ENCODE measurements at places on chromosomes 16 and 17.
A peak's percentile ranks its signal among the peaks of the same experiment; 100 is the strongest.

- no peak for DNase-seq
Observed at GRCh38 chr17:10357768-10358167, 15.0 kb downstream of the MYH13 start.

GRCh38 chr17:7837408-7838088, 3.5 kb downstream of the KDM6B start:
- DNase-seq: no peak

DNA sequence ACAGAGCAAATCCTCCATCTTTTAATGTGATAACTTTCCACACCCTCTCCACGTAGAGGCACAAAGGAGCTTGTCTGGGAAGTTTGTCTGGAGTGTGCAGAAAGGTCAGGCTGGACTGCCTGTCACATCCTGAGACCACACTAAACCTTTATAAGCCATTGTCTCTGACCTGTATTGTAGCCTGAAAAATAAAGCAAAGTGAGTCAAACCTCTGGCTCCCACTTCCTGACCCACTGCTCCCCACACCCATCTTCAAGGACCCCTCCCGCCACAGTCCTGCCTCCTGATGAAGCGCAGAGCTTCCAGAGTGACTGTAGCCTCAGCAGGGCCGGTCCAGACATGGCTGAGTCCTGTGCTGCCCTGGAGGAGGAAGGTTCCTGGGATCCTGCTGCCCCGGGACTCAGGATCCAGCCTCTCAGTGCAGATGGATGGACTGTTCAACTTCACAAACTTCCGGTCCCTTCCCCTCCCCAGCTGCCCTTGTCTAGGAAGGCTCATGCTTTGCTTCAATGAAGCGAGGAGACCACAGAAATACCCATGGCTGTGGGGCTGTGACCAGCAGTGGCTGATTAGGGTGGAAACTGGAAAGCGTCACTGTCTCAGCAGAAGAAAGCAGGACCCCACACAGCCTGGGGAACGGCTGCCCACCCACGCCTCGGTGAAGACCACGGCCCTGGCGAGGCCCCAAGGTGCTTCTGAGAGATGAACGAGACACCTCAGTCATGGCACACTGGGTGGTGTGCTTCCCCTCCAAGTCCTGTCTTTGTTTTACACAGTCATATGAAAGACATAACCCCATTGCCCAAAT, 30.9 kb upstream of the CLEC18B start:
- no peak for DNase-seq

DNA sequence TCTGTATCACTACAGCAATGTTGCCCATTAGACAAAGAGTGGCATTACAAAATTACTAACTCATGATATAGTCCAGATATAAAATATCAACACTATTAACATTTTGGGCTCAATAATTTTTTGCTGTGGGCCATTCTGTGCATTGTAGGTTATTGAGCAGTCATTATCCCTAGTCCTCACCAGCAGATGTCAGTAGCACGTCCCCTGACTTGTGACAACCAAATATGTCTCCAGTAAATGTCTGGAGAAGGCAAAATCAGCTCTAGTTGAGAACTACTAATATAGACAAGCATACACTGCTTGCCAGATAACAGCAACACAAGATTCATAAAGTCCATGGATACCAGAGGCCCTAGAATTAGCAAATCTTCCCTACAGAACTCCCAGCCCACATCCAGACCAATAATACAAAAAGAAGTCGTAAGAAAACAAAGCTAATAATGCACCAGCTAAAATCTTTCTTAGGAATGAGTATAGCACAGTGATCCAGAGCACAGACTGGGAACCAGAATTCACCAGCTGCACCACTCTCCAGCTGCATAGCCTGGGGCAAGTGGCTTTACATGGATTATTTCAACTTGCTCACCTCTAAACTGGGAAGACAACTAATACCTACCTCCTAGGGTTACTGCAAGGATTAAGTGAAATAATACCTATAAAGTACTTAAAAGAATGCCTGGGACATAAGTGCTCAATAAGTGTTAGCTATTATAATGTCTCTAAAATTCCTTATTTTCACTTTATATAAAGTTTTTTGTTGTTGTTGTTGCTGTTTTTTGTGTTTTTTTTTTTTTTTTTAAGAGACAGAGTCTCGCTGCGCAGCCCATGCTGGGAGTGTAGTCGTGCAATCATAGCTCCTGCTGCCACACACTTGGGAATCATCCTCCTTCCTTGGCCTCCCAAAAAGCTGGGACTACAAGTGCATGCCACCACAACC, 23.7 kb downstream of the HELZ start:
- DNase-seq: no peak

- DNase-seq: no peak
Observed at GRCh38 chr16:15055141-15056053, 477 bp downstream of the NTAN1 start.

DNA sequence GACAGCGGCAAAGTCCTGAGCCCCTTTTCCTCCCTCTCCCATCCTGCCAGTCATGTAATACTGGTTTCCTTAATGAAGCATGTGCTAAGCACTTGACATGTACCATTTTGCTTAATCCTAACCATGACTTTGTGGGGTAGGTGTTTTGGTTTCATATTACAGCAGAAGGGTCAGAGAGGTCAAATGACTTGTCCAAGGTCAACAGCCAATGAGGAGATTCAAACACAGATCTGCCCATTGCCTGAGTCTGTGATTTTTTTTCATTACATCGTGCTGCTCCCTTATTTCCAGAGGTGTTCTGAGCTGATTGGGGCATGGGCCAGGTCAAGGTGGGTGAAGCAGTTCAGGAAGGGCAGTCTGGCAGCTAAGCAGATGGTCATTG, 17.6 kb upstream of the PHF12 start:
- no peak for DNase-seq

DNA sequence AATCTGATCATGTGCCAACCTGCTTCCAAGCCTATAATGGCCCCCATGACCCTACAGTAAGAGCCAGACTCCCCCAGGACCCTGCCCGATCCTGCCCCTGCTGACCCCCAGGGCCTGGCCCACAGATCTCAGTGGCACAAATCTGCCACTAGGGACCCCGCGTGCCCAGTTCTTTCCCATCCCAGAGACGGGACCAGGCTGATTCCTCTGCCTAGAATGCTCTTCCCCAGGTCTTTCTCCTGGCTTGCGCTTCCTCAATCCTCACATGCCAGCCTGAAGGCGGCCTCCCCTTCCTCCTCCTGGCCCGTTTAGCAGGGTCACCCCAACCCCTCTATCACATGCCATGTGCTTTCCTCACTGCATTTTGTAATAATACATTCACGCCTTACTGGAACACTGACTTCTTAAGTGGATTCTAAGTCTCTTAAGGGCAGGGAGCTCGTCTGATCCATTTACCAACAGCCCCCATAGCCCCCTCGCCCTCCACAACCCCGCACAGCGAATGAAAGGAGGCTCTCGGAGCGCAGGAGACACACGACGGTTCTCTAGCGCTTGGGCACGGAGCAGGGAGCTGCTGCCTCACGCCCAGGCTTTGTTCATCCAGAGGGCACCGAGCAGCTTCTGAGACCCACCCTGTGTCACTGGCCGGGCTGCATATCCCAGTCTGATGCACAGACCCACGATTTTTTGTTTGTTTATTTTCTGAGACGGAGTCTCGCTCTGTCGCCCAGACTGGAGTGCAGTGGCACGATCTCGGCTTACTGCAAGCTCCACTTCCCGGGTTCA, 1.2 kb downstream of the TRIM65 start:
- DNase-seq: no peak

DNA sequence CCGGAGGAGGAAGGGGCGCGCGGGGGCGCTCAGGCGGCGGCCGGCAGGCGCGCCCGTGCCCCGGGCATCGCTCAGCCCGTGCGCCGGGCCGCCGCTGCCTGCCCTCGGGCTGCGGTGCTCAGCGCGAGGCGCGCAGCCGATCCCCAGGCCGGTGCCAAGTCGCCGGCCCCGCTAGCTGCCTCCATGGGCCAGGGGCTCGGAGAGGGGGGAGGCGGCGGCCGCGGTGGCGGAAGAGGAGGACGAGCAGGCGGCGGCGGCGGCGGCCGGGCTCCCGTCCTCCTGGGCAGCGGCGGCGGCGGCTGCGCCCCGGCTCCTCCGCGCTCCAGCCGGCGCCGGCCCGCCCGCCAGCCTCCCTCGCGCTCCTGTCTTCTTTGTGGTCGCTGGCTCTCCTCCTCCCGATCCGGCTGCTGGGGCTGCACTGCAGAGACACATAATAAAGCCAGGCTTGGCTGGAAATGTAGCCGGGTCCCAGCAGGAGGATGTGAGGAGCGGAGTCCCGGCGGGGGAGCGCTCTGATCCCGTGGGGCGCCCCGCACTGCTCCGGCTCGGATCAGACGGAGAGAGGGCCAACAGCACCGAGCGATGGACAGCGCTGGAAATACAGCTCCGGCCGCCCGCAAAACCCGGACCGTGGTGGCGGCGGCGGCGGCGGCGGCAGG, 889 bp upstream of the ZNF423 start:
- DNase-seq: no peak

DNA sequence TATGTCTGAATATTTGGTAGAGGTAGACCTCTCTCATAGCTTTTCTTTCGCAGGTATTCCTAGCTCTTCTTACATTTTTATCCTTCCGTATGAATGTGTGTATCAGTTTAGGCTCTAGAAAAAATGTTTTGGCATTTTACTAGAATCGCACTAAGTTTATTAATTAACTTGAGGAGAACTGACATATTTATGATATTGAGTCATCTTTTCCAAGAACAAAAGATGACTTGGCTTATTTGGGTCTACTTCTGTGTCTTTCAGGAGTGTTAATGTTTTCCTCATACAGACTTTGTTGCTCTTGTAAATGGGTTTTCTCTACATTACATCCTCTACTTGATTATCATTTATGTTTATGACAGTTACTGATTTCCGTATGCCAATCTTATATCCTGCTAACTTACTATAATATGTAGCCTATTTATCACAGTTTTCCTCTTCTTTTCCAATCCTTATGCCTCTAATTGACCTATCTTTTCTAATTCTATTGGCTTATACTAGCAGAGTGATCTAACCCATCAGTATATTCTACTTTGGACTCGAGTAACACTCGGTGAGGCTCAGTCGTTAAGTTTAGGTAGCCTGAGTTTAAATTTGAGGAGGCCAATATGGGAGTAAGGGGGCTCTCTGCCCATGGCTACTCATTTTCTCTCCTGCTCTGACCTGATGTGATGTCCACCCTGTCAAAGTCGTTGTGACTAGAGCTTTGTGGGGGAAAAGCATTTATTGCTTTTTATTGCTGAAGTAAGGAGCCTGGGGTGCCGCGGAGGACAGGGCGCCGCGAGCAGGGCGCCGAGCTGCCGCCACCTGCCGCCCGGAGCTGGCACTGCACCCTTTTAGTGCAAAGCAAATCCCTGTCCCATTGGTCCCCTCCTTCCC, 20.0 kb downstream of the ST6GALNAC1 start:
- no peak for DNase-seq

- DNase-seq: no peak
Observed at GRCh38 chr17:35953720-35954119, 10.2 kb upstream of the LYZL6 start.

DNA sequence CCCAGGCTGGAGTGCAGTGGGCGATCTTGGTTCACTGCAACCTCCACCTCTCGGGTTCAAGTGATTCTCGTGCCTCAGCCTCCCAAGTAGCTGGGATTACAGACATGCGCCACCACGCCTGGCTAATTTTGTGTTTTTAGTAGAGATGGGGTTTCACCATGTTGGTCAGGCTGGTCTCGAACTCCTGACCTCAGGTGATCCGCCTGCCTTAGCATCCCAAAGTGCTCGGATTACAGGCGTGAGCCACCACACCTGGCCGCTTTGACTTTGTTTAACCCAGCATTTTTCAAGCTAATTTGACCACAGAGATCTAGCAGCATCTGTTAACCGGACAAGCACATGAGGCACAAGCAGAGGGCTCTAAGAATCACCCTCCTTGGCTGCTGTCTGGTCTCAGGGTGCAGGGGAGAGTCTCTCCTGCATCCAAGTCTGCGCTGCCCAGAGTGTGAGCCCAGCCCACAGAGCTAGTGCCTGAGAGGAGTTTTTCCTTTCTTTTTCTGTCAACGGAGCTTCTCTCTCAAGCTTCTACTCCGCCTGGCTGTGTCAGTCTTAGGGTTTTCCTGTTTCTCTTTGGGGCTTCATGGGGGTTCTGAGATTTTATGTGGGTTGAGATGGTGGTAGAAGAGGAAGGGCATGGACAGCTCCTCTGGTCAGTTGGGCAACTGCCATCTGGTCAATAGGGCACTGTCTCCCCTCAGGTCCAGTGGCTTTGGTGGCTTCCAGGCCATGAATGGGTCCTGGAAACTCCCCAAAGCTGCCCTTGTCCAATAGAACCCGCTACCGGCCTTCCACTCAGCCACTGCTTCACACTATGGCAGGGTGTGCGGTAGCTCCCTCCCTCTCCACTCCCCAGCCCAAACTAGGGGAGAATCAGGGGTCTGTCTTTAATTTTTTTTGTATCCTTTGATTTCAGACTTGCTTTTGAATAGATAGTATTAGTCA, 59.6 kb downstream of the TNFRSF13B start:
- no peak for DNase-seq

- no peak for DNase-seq
Observed at GRCh38 chr16:22948603-22949368, 134.8 kb downstream of the HS3ST2 start.

DNA sequence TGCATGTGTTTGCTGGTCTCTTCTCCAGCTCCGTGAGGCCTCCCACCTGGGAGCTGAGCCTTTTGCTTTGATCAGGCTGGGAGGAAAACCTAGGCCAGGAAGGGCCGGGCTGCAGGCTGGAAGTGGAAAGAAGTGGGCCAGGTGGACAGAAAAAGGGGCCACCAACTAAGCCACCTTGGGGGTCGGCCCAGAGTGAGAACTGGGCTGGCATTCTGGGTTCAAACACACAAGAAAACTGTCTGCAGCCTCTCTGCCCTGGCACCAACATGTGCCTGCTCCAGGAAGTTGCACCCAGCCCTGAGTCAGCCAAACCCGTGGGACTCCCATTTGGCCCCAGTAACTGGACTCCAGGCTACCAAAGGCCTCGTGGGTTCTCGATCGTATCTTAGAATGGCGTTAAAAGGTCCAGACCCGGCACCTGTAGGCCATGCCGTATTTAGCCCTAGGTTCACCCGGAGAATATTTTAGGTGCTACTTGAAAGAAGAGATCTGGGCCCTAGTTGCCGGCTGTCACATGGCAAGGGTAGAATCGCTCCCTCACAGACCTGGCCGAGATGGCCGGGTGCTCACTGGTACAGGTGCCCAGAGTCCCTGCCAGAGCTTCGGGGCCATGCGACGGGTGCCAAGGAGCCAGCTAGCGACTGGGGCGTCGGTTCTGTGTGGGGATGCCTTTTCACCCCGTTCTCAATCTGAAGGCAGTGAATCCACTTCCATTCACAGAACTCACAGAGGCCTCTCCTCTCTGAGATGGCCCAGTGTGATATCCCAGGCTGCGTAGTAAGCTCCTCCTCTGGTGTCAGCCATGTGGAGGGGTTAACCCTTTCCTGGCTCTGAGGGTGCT, 236.6 kb downstream of the MRTFB start:
- no peak for DNase-seq

GRCh38 chr16:63461248-63461841, 1425.1 kb upstream of the CDH8 start:
- DNase-seq: peak; percentile 31

- DNase-seq: no peak
Observed at GRCh38 chr17:80750263-80750662, 205.6 kb downstream of the RPTOR start.

DNA sequence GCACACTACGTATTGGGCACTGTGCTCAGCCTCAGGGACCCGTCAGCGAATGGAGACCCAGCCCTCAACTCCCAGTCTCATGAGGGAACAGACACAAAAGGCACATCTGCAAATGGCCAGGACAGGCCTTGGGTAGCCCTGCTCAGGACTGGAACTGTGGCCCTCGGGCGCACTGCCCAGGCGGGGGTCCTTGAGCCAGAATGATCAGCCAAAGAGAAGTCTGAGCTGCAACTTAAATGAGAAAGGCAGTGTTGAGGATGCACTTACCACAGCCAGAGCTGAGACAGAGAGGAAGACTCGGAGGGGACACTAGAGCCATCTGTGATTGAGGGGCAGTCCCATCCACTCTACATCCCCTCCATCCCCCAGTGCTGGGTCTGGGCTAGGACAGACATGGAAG, 117.3 kb downstream of the C16orf95 start:
- DNase-seq: no peak

All from urinary bladder (tissue), 4 donors.